Thoracic aorta (tissue), 2 donors: ENCODE measurements at places on chromosomes 3 and 15. TPM values are rescaled to one million over a fixed set of nuclear protein-coding genes. Genes with fewer than 3 reads are reported as not detected.

DNA sequence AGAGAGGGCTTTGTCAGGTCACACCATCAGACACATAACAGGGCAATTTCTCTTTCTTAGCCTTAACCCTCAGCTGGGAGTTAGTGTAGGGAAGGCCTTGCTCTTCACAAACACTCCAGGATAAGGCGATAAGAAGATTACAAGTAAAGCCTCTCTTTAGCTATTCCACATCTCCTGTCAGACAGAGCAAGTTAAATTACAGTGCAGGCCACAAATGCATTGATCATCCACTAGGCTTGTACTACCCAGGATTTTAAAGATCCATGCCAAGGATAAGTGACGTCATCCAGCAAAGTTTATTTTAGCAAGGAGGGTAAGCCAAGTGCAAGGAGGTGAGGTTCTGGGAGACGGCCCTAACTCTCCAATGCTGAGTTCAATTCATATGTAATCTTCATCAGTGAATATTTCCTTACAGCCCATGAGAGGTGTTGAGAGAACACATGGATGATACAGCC, 890.6 kb upstream of the NR2F2 start:
- no peak for DNase-seq

DNA sequence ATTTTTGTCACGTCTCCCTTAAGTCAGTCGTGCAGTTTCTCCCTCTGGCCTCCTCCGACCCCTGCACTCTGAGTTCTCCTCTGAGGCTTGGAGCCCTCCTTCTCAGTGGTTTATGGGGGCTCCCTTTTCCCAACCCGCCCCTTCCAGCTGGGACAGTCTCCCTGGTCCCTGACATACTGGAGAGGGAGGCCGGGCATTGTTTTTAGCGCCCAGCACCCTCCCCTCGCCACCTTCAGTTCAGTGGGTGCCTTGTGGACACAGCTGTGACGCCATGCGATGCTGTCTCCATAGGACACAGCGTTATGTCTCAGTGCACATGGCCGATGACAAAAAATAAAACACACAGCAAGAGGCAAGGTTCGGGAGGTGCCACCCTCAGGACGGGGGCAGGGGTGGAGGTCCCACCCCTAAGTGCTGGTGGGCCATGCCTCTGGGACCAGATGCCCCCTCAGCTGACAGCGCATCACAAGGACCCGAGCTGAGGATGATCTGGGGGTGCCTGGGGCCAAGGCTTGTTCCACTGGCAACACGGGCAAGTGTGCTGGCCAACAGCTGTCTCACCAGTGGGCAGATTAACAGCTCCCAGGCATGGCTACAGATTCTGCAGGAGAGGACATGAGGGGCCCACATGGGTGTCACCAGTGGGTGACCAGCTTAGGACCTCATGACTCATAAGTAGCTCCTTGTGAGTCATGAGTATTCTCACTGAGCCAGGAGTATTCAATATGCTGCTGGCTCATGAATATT, 81.6 kb downstream of the PLXNA1 start:
- no peak for DNase-seq

GRCh38 chr3:124714223-124714853, 15.9 kb upstream of the UMPS start:
- no peak for DNase-seq

- DNase-seq, result no peak
Measured at GRCh38 chr3:20057612-20058180, 17.4 kb downstream of the KAT2B start.

- no peak for DNase-seq
Measured at GRCh38 chr3:185042312-185043050, 110.4 kb downstream of the C3orf70 start.

- no peak for DNase-seq
Measured at GRCh38 chr15:72591361-72591760, 63.1 kb upstream of the GOLGA6B start.

DNA sequence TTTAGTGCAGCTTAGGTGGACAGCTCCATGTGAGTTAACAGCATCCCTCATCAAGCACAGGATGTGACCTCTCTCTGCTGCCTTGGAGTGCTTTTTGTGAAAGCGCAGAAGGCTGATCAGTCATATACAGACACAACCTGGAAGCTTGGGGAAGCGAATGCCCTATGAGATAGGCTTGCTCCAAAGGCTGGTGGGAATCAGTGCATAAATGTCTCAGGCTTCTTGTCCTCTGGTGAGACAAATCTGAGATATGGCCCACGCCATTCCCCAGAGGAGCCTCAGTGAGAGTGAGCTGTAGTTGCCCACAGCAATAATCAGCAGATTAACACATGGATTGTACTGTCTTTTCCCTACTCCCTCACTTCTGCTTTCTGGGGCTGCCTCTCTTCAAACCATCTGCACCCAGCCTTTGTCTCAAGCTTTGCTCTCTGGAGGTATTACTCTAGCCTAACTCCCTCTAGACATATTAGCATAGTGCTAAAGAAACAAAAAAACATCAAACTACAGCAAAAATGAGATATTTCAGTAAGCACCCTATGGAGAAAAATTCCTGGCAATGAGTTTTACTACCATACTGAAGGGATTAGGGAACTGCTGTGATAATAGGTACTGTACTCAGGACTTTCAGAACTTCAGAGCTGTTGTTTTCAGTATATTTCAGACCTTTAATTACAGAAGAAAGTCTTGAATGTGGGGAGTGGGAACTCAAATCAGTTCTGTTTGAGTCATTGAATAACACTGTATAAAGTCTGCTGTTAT, 113.7 kb downstream of the OXSM start:
- no peak for DNase-seq

DNA sequence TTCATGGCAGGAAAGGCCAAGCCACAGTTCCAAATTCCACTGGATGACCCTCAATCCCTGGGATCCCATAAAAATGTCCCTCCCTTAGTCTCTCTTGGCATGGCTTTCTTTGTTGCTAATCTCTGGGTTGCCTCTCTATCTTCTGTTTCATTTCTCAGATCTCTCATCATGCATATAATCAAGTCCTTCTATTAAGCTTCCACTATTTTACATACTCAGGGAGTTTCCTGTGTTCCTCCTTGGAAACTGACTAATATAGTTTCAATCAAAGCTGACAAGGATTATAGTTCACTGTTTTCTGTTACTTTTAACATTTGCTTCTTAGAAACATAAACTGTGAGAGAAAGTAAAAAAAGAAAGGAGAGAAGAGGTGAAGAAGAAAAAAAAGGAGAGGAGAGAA, 113.8 kb upstream of the COL8A1 start:
- no peak for DNase-seq

GRCh38 chr3:168425936-168426595, 330.3 kb upstream of the GOLIM4 start:
- no peak for DNase-seq

GRCh38 chr3:122088531-122088930, 33.4 kb downstream of the CD86 start:
- no peak for DNase-seq

CCR8 gene
- not detected for total RNA-seq

TGM4 gene
- not detected for total RNA-seq

KCNH8 gene
- total RNA-seq, result 0.07 TPM

SLC6A1 gene
- 1.2 TPM for total RNA-seq
